HFFc6 (cell line): ENCODE measurements at places on chromosomes 13 and 19.

DNA sequence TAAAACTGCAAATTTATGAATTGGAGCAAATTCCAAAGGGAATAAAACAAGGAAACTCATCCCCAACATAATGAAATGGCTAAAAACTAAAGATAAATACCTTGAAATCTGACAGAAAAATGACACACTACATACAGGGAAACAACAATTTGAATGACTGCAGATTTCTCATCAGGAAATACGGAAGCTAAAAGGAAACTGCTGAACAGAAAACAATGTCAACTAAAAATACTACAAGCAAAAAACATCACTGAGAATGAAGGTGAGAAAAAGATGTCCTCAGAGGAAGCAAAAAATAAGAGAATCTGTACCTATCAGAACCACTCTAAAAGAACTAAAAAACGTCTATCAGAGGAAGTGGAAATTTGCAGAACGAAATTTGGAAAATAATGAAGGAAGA, 39.5 kb downstream of the ZSWIM9 start:
- DNase-seq: no peak

- DNase-seq: no peak
These were observed at the start of gene KASH5 for GRCh38 chr19:49387936-49388372. TSS of gene KASH5 (plus strand) at chr19:49388249. CDS start at chr19:49390884, 2,635 bp downstream.

DNA sequence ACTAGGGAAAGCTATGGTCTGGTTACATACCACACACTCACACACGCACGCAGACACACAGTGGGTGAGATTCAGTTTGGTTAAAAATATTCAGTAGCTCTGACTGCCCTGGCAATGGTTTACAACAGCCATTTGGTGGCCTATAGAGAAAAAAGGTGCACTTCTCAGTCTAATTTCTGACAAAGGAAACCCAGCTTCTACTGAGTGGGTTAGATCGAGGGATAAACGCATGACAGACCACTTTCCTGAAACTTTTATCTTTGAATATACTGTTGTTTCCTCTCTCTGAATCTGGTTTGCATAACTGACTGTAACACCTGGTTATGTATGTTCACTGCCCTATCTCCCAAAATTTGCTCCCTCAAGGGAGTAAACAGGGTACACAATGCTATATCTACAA, 2.5 kb downstream of the LIG4 start:
- DNase-seq: no peak

DNA sequence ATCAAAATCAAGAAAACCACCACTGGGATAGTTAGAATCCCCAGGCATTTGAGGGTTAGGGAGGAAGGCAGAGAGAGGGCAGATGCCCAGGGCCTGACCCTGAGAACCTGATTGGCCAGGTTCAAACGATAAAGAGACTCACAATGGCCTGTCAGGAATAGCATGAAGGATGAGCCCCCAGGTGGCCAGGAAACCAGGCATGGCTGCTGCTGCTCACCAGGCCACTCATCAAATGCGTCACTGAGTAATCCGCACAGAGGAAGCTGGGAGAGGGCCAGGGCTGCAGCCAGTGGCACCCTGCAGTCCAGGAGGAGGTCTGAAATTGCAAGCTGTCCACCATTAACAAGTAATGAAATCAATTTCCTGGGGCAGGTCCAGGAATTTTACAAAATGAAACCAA, 111.3 kb downstream of the KATNAL1 start:
- DNase-seq: peak; percentile 46

DNA sequence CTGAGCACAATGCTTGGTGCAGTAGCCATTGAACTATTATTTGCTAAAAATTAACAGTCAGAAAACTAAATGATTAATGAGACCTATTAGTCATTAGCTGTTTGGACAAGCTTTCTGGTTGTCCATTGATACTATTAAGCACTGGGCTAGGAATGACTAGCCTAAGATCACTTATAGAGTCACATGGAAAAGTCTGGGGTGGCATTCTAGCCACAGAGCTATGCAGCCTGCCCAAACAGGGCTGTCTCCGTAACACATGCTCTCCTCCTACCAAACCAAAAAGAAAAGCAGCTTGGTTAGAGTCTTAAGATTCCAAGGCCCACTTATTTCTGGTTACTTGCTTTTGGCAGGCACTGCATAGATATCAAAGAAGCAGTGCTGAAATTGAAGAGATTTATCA, 193.5 kb upstream of the NBEA start:
- DNase-seq: no peak

- no peak for DNase-seq
These were observed 7.9 kb downstream of the ZIC2 start for GRCh38 chr13:99989276-99990125.

DNA sequence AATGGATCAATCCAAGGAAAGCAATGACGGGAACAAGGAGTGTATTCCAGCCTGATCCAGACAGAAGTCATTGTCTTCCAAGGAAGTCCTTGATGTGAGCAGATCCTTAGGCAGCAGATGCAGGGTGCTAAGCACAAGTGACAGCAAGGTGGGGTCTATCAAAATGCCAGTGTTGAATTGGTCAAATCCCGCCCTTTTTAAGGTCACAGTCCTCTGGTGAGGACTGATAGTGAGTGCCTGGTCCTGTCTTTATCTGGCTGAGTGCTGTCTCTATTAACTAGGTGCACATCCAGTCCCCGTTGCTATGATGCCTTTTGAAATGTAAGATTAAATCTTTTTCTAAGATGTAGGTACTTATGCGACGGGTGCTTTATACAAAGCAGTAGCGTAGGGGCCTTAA, 1.3 kb upstream of the LAMP1 start:
- DNase-seq: no peak

GRCh38 chr13:31797154-31797775, 57.9 kb downstream of the RXFP2 start:
- peak; percentile 49 for DNase-seq

GRCh38 chr19:31418692-31419430, 69.6 kb upstream of the TSHZ3 start:
- no peak for DNase-seq

DNA sequence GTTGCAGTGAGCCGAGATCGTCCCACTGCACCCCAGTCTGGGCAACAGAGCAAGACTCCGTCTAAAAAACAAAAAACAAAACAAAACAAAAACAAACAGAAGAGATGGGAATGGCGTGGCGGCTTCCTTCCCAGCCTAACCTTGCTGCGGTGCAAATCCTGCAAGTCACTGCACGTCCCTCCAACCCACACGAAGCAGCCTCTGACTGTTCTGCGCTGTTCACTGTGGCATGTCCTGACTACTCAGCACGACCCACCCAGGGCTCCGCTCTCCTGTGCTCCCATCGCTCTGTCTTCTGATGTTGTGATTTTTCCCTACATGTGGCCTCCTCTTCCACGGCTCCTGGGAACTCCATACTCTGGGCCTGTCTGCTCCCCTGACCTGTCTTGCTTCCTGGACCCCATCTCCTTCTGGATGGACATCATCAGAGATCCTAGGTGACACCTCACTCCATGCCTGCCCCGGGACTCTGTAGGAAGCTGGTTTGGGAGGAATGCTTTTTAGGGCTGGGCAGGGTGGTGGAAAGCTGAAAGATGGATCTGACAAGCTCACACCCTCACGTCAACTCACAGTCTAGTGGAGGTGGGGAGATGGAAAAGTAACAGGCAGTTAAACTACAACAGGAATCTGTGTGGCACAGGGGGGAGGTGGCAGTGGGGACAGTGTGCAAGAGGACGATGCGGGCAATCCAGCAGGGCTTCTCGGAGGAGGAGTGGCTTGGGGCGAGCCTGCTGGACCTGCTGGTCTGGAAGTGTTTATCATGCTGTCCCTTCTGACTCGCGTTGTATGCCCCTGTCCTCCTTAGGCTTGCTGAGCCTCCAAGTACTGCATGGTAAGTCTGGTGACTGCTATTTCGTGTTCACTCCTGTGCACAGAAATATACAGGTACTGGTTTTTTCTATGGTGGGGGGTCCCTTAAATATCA, 18.8 kb downstream of the ZSCAN5A start:
- no peak for DNase-seq

GRCh38 chr19:50500060-50500752, 10.8 kb downstream of the JOSD2 start:
- no peak for DNase-seq

DNA sequence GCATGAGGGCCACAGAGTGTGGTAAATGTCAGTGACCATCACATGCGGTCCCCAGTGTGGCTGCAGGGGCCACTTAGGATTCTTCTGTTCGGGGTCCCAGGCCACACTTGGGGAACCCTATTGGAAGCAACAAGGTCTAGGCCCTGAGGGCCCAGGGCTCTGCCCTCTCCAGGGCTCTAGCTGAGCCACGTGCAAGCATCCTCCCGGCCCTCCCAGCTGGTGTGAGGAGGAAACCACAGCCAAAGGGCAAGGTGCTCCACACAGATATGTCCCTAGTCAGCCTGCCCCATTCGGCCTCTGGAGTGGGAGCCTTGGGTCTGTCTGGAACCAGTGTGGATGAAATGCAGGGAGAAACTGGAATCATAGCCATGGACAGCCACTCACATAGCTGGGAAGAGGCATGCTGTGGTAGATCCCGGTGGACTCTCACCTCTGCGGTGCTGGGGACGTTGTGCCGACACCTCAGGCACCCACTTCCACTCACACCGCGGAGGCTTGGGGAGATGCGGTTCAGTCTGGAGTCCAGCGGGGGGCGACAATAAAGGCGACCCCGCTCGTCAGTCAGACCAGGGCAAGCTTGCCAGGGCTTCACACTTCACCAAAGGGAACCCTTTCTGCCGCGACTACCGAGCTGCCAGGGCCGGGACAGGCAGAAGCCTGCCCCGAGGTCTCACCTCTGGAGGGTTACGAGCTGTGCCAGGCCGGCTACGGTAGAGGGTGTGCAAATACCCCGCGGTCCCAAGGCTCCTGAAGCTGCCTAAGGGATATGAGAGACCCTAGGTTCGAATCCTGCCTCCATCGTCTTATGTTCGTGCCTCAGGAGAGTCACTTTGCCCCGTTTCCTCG, 4.3 kb upstream of the ZNF497 start:
- no peak for DNase-seq

- DNase-seq: no peak
These were observed 575.6 kb downstream of the DIAPH3 start for GRCh38 chr13:59587971-59588716.

- DNase-seq: no peak
These were observed 1.4 kb upstream of the ZNF414 start for GRCh38 chr19:8515317-8515716.

DNA sequence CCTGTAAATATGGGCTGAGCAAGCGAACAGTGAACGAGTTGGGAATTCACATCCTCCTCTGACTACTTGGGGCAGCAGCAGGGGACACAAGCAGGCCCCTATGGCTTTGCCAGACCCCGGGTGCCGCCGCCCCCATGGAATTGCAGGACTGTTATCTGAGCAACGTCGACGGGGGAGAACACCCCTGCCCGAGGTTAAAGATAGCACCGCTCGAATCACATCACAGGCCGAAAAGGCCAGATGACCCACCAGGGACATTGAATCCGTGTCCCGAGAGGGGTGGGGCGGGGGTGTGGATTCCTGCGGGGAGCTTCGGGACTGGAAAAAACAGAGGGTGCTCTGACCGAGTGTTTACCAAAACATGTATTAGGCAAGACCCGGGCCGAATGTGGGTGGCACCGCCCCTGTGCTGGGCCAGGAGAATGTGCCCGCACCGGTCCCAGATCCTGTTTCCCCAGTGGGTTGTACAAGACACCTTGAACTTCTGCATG, 9.1 kb downstream of the FEM1A start:
- DNase-seq: no peak

DNA sequence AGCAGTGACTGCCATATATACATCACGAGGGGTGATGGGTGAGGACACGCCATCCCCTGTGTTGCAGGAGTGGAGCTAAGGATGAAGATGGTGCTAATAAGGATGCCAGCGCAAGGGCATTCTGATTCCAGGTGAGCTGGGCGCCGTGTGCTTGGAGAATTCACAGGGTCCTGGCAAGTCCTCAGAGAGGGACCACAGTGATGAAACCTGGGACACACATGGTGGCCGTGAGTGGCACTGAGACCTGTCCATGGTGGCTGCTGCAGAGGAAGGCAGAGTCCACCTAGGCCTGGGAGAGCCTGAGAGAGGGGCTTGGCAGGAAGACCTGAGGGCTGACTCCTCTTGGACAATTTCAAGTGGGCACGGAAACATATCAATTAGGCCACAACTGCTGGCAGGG, 65.2 kb downstream of the RFX2 start:
- no peak for DNase-seq

DNA sequence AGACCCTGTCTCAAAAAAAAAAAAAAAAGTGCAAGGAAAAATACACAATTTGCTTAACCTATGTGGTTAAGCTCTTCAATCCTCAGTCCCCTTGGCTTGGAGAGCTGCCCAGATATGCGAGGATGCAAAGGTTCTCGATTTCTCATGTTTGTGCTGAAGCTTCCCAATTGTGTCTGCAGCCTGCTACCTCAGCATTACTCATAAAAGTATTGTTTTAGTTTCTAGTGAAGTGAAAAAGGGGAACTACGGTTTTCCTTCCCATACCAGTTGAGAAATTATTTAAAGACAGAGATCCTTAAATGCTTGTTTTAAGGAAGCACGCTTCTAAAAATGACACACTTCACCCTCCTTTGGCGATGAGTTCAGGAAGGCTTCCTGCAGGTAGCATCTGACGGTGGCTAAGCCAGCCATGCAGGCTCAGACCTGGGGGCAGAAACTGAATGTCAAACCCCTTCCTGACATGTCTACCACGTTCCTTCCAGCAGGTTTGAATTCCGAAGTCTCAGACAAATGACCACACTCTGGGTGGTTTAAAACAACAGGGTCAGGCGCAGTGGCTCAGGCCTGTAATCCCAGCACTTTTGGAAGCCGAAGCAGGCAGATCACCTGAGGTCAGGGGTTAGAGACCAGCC, 47.9 kb downstream of the RUBCNL start:
- peak; percentile 13 for DNase-seq

DNA sequence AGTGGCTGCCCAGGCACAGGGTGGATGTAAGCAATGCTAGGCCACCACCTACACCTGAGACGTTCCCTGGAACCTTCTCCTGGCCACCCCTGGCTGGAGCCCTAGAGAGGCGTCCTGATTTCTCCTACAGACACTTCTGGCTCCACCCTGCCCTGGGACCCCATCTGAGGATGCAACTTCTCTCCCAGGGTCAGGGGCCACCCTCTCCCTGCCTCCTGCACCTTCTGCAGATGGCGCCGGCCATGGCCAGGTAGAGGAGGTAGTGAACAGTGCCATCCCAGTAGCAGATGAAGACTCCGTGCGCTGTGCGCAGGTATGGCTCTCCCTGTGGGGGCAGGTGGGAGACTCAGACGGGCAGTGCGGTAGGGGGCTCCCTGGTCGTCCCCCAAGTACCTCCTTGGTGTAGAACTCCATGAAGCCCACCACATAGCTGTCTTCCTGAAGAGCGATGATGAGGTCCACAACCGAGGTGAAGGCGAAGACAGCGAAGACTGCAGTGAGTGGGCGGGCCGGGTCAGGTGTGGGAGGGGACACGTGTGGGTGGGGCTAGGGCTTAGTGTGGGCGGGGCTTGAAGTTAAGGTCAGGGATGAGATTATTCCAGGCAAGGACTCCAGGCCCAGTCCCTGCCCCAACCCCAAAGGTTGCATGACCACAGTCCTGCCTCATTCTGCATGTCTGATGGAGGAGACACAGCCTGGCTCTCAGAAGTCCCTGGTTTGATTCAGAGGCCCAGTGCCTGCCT, 3.0 kb downstream of the TM6SF2 start:
- no peak for DNase-seq
